ENCODE measurements at places on chromosomes 7 and 10.

DNA sequence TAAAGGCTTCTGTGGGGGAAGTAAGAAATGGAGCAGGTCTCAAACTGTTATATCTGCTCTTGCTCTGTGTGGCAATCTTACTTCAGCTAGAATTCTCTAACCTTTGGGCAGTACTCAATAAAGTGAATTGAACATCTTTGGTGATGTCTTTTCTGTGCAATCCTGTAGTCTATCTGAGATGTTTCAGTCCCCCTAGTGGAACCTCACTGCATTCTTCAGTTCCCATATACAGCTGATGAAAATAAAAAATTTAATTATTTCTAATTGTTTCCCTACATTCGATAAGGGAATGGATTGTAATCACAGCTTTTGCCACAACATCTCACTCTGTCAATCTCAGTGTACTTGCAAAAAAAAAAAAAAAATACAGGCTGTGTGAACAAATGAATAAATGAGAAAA lies 522.6 kb downstream of the DNAJB9 start:
- no peak for DNase-seq

GRCh38 chr7:121610243-121610642 lies 214.1 kb upstream of the FAM3C start:
- DNase-seq: no peak

DNA sequence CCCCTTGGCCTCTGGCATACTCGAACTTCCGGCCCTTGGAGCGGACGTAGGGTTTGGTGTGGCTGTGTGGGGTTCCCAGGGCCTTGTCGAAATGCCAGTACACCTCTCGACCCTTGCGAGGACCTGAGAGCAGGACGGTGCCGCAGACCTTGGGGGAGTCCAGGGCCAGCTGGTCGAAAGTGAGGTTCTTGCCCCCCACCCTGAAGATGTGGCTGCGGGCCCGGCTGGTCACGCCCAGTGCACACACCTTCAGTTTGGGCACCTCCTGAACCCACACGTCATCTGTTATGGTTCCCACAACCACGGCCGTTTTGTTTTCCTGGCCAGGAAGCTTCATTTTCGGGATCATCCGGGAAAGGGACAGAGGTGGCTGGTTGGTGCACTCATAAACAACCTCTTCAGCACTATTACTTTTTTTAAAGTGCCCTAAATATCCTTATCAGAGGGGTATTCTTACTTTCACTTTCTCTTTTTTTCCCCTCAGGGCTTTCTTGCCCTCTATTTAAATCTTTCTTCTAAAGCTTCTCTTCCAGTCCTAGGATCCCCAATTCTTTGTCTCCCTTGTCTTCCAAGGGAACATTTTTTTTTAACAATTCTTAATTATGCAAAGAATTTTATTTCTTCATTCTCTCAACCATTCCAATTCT lies 44.9 kb upstream of the FAM3C start:
- no peak for DNase-seq

DNA sequence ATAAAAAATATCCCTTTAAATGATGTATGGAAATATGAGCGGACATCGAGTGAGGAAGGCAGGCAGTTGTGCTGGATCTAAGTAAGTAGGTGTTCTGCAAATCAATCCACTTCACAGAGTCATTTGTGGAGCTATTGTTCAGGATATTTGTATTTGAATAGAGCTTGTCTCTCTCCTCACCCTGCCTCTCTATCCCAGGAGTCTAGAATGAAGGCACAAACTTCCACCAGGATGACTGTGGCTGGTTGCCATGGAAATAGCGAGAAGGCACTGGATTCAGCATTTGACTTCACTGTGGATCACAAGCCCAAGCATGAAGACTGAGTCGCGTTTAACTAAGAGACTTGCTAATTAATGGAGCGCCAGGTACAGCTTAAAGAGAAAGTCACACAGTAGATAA lies 53.2 kb downstream of the NPY start:
- DNase-seq: no peak

GRCh38 chr10:59589796-59590195 lies 119.9 kb downstream of the SLC16A9 start:
- no peak for DNase-seq

- no peak for DNase-seq
These were observed 68.9 kb upstream of the CCDC71L start for GRCh38 chr7:106729720-106730385.

GRCh38 chr10:53770903-53771302 lies 998.3 kb upstream of the MBL2 start:
- no peak for DNase-seq

DNA sequence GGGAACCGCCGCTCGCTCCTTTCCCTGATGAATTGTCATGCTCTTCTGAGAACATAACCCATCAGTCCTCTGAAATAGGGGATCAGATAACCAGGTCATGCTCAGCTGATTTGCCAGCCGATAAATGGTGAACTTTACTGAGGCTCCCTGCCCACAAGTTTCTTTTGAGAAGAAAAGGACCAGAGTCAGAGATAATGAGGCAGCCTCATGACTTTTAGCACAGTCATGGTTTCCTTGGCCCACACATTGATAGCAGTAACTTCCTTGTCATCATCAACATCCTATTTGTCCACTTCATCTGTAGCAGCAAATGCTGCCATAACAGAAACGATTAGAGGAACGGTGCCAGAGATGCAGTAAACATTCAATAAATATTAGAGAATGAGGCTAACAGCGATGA lies 509.0 kb downstream of the GATA3 start:
- DNase-seq: no peak

- DNase-seq: no peak
These were observed 39.7 kb upstream of the STEAP4 start for GRCh38 chr7:88346357-88346756.

GRCh38 chr7:50069613-50070012 lies 23.4 kb downstream of the ZPBP start:
- DNase-seq: no peak

DNA sequence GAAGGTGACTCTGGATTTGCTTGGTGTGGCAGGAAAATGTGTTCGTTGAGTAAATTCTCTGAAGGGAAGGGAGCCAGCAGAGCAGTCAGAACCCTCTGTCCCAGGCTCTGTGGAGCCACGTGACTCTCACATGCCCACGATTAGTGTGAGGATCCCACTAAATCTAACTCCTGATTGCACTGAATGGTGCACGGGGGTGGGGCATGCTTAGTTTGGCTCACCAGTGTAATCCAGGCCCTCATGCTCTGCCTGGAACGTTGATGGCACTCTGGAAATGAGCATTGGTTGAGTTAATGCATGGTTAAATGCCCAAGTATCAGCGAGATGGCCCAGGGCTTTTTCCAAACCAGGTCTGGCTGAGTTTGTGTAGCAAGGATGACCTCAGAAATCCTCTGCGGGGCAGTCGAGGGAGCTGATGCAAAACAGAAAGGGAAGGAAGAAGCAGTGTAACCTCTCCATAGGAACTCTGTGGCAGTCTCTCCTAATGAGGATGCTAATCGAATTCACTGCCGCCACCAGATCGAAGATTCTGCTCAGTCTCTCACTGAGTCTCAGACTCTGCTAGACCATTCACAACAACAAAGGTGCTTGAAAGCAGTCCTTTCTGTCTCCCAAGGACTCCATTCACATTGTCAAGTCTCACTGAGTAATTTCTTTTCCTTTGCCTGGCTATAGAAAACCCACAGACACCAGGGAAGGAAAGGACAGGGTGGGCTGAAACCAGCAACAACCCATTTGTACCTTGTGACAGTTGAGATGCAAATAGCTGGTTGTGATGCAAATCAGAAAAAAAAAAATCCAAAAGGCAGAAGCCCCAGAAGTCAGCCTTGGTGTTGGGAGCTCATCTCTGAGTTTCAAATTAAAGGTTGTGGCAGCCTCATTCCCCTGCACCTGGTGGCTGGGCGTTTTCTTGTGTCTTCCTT lies 98.1 kb downstream of the C10orf105 start:
- no peak for DNase-seq

GRCh38 chr7:142371586-142372377 lies 113.9 kb upstream of the PRSS58 start:
- no peak for DNase-seq

- DNase-seq: no peak
These were observed 46.5 kb downstream of the TSPAN15 start for GRCh38 chr10:69497611-69498390.

DNA sequence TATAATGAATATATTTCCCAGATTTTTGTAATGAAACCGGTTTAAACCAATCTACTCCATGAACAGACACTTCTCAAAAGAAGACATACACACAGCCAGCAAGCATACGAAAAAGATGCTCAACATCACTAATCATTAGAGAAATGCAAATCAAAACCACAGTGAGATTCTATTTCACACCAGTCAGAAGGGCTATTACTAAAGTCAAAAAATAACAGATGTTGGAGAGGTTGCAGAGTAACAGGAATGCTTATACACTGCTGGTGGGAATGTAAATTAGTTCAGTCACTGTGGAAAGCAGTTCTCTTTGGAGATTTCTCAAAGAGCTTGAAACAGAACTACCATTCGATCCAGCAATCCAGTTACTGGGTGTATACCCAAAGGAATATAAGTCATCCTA lies 240.7 kb downstream of the TSPAN12 start:
- no peak for DNase-seq

DNA sequence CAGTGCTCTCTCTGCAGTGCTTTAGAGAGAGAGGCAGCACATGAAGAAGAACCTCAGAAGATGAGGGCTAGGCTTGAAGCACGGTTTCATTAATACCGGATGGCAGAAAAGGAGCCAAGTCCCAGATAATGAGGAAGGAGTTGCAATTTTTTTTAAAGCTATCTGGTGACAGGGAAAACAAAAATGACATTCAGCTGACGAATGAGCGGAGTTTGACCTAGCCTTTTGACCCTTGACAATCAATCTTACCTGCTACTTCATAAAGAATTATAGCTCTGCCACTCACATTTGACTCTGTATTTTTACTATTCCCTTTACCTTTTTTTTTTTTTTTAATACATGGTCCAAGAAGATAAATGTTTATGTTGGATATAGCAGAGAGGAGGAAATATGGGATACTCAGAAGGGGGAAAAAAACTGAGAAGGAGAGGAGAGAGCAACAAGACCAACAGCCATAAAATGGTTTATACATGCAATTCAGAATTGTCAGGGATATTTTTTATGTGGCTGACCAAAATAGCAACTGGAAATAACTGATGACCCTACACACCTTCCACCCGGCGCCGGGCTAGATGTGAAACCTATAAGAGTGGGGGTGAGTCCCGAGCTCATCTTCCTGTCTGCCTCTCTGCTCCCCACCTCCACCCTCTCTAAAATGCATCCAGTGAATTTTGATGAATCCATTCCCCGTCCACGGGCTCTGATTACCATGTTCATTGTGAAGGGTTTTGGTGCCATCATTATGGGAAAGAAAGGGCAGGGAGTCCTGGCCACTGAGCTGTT lies 274.4 kb upstream of the YAE1 start:
- no peak for DNase-seq

GRCh38 chr7:3882782-3883181 lies 581.7 kb downstream of the SDK1 start:
- no peak for DNase-seq

DNA sequence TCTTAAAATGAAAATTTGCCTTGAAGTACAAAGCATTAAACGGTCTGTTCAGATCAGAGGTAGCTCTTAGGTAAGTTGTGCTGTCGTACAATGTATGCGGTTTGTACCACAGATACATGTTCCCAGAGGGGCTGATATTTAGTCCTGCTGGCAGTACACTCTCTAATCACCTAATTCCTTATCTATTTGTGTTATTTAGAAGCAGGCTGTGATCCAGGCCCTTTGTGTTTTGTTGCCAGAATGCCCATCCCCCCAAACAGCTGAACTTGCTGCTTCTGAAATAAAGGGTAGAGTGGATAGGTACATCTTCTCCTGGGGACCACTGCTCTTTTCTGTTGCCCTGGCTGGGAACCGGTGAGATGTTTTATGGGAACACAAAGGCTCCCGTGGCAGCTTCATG lies 84.5 kb downstream of the SND1 start:
- no peak for DNase-seq

GRCh38 chr7:116018731-116019130 lies 11.8 kb downstream of the TFEC start:
- no peak for DNase-seq

GRCh38 chr10:33616956-33617355 lies 282.5 kb upstream of the NRP1 start:
- no peak for DNase-seq

GRCh38 chr10:44281662-44282061 lies 103.2 kb downstream of the CXCL12 start:
- DNase-seq: no peak

- DNase-seq: peak; percentile 80
These were observed at the start of gene TMEM243 for GRCh38 chr7:87219545-87220025. TSS of gene TMEM243 (minus strand) at chr7:87219732. CDS start at chr7:87219503, 229 bp downstream.

GRCh38 chr10:68251151-68251550 lies 19.2 kb upstream of the ATOH7 start:
- no peak for DNase-seq

DNA sequence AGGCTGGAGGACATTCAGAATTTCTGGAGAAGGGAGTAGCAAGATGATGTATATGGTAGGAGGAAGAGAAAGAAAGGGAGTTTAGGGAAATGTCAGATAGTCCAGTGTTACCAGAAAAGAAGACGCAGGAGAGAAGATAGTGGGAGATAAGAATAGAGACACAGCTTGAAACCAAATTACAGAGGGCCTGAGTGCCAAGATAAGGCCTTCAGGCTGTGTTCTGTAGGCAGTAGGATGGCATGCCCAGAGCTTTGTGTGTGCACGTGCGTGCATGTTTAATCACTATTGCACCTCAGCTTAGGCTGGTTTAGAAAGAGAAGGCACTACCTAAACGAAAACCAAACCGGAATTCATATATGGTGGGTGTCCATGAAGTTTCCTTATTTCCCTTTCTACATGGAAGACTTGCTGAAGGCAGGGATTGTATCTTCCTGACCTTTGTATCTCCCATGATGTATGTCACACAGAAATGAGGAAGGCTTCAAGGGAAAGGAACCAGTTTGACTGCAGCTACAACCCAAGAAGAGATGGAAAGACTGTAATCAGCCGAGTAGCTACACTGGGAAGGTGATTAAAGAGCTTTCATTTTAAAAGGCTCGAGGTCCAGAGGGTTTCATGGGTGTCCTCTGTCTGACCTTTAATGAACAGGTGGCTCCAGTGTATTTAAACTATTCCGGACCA lies 35.8 kb upstream of the BHLHA15 start:
- DNase-seq: no peak

DNA sequence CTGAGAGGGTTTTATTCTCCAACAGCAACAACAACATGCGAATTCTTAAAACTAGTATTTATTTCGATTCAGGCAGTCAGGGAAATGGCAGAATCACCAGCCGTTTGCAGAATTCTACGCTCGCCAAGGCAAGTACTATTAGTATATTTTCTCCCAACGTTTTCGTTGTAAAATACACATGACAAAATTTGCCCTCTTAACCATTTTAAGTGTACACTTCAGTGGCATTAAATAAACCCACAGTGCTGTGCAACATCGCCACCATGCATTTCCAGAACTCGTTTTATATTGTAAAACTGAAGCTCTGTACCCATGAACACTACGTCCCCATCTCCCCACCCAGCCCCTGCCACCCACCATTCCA lies 10.8 kb downstream of the EN2 start:
- no peak for DNase-seq

- no peak for DNase-seq
These were observed 28.2 kb upstream of the MPP7 start for GRCh38 chr10:28331066-28331465.
